ENCODE measurements at places on chromosomes 6 and 20. TPM values are rescaled to one million over a fixed set of nuclear protein-coding genes. Genes with fewer than 3 reads are reported as not detected.

DNA sequence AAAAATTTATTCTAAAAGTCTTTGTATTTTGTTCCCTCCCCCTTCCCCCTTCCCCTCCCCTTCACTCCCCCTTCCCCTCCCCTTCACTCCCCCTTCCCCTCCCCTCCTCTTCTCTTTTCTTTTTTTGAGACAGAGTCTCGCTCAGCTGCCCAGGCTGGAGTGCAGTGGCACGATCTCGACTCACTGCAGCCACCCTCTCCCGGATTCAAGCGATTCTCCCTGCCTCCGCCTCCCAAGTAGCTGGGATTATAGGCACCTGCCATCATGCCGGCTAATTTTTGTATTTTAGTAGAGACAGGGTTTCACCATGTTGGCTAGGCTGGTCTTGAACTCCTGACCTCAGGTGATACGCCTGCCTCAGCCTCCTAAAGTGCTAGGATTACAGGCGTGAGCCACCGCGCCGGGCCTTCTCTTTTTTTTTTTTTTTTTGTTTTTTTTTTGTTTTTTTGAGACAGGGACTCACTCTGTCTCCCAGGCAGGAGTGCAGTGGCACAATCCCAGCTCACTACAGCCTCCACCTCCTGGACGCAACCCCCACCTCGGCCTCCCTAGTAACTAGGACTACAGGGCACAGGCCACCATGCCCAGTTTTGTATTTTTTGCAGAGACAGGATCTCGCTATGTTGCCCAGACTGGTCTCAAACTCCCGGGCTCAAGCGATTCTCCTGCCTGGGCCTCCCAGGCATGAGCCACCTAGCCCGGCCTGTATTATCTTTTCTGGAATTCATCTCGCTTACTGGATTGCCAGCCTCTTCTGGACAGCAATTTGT lies 1.1 kb upstream of the AFG1L start:
- DNase-seq = no peak

The KPNA5 gene
- 10.5 TPM for total RNA-seq

The SFTA2 gene
- not detected for total RNA-seq

DNA sequence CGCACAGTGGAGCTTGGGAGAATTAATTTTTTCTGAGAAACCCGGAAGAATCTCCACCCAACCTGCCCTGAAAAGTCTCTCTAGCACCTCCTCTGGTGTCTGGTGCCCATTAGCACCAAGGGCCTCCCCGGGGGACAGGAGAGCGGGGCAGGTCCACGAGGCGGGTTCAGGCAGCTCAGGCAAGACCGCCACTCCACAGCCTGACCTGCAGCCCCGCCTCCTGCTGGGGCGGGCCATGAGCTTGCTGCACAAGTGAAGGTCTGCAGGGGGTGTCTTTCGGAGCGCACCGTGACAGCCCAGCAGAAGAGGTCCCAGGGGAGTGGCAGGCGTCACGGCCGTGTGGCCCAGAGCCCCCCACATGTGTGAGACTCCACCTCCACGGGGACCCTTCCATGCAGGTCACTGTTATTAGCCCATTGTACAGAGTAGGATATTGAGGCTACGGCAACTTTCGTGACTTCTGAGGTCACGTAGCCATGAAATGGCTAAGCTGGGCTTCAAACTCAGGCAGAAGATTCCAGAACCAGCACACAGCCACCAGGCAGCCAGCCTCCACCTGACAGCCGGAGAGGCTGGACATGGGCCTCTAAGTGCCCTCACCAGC lies 63.9 kb upstream of the SLCO4A1 start:
- DNase-seq = peak; percentile 33

The EMILIN3 gene
- not detected for total RNA-seq

The NTSR1 gene
- not detected for total RNA-seq

The AK9 gene
- total RNA-seq = 2.3 TPM

DNA sequence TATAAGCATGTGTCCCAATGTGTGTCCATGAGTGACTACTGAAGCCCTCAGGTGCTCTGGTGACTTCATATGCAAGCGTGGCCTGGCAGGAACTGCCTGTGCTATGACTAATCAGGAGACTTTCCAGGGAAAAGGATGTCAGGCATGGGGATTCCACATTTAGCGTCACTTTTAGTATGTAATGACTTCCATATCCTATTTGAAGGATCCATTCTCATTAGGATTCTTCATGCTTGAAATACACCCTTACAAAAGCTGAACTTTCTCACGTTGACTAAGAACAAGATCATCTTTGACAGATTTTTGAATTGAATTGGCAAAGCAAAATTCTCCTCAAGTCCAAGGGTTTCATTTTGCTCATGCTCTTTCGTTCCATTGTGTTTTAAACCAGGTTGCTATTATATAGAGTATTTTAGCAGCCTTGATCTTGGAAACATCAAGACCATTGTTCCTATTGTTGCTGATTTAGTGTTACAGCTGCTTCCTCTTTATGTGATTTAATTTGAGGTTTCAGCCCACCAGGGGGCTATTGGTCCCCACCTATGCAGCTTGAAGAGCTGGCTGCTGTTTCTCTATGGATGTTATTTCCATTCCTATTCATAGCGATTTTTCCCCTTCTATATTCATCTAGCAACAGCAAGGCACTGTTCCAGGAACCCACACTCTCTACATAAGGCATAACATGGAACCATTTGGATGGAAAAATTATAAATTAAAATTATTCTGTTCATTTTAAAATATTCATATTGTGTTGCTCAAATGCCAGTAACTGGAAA lies 418.6 kb downstream of the CDKAL1 start:
- peak; percentile 86 for DNase-seq

The SLC16A10 gene
- total RNA-seq = 1.2 TPM

The FLRT3 gene
- 0.23 TPM for total RNA-seq

The LRRN4 gene
- 0.15 TPM for total RNA-seq

The HEY2 gene
- 0.77 TPM for total RNA-seq

The HCRTR2 gene
- total RNA-seq = not detected

DNA sequence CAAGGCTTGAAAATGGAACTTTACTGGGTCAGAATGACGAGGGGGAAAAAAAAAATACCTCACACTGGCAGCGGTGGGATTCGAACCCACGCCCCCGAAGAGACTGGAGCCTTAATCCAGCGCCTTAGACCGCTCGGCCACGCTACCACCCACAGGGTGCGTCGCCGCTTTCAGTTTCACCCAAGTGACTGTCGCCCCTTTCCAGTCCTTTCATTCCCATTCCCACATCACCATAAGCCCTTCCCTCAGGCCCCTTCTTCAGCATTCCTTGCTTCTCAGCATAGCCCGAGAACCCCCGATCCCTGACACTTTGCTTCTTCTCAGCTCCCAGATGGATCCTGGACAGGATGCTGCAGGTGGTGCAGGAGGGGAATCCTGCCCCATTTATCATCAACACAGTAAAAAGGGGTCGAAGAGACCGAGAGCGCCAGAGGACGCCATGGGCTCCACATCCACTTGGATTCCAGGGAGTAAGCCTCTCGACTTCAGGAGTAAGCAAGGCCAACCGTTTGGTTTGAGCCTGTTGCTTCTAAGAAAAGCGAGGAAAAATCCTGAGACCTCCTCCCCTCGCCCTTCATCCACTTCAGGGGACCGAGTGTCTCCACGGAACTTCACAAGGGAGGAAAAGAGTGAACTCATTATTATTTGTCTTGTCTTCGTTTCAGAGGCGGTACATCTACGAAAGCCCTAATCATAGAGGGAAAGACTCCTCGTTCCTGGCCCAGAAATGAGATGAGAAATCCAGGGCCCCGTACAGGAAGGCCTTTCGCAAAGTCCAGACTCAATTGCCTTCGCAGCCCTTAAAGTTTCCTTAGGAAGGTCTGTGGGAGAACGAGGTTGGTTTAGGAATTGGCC lies 20.0 kb upstream of the TRIM27 start:
- DNase-seq = peak; percentile 92

The EDN1 gene
- total RNA-seq = 30.2 TPM

The CCM2L gene
- total RNA-seq = 2.1 TPM

The ZFP57 gene
- total RNA-seq = not detected

DNA sequence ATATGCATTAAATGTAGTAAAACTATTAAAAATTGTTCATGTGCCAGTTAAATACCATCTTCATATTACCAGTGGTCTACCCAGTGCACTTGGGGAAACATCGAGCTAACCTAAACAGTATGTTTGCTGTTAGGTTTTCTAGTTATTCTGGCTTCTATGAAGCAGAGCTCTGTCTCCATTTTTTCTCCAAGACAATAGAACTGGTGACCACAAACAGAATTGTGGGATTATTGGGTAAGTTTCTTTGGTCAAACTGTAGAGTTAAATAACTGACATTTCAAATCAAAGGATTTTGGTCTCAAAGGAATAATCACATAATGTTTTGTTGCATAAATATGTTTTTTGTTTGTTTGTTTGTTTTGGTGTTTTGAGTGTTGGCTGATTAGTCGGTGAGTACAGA lies 40.5 kb upstream of the EDN3 start:
- no peak for DNase-seq
